ENCODE measurements at places on chromosomes 11 and 22.

DNA sequence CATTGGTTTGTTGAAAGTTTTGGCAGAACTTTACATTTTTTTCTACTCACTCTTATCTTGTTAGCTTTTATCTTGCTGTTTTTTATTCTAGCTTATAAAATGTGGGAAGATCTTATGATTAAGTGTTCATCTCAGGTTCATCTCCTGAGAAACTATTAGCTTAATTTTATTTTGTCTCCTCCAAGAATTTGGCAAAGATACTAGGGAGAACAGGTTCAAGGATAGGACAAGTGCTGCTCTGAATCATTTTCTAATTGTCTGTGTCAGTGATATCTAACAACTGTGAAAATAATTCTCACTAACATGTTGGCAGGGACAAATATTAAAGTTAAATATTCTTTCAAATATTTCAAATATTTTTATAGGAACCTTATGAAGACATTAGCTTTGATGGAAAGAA is 38.2 kb upstream of the FSHB start:
- no peak for DNase-seq

GRCh38 chr22:48594757-48595510 is 1232.7 kb downstream of the BRD1 start:
- DNase-seq, result no peak

DNA sequence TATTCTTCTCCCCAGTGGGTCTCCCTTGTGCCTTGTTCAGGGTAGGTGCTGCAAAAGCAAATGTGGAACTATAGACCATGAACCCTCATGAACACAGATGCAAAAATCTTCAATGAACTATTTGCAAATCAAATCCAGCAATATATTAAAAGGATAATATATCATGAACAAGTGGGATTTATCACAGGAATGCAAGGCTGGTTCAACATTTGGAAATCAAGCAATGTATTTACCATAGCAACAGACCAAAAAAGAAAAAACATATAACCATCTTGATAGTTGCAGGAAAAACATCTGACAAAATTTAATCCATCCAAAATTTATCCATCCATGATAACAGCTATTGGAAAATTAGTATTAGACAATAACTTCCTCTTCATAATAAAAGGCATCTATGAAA is 11.4 kb upstream of the OSBPL5 start:
- DNase-seq, result no peak

GRCh38 chr11:66910669-66911068 is 47.5 kb downstream of the PC start:
- no peak for DNase-seq

- no peak for DNase-seq
Observed at GRCh38 chr22:49513358-49513851, 314.3 kb downstream of the BRD1 start.

- no peak for DNase-seq
Observed at GRCh38 chr11:10824888-10825287, 16.2 kb upstream of the EIF4G2 start.

GRCh38 chr11:110434952-110435779 is 5.4 kb downstream of the FDX1 start:
- no peak for DNase-seq

- DNase-seq, result no peak
Observed at GRCh38 chr11:76280151-76280881, 74.0 kb upstream of the WNT11 start.

DNA sequence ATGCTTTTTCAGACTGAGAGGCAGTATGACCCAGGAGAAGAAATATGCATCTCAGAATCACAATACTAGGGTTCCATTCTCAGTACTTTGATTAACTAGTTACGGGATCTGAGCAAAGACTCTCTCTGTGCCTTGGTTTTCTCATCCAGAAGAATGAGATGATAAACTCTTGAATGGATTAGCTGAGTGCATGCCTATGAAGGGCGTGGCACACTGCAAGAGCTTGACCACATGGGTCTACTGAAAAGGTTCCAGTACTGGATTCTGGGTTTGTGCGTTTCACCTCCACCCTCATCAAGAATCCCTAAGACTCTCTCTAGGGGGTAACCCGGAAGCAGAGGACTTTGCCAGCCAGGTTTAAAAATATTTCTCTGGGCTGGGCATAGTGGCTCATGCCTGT is 25.6 kb downstream of the PGA5 start:
- no peak for DNase-seq

DNA sequence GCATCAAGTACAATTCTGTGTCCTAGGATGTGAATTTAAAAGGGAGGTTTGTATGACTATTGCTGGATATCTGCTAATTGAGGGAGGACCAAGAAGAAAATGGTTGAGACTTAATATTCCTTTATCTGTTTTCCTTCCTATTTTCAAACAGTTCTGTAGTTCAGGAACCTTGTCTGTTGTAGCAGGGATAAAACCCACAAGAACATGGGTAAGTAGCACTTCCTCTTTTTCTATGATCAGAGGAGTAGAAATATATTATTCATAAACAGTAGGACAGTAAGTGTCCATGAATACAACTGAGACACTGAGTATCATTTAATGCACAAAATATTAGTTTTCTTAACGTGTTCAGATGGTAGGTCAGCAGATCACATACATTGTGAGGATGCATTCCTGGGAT is 7.6 kb downstream of the MS4A3 start:
- DNase-seq, result no peak

GRCh38 chr11:64794526-64794925 is 8.5 kb downstream of the MAP4K2 start:
- DNase-seq, result no peak

GRCh38 chr22:46900549-46900948 is 138.1 kb downstream of the TBC1D22A start:
- no peak for DNase-seq

DNA sequence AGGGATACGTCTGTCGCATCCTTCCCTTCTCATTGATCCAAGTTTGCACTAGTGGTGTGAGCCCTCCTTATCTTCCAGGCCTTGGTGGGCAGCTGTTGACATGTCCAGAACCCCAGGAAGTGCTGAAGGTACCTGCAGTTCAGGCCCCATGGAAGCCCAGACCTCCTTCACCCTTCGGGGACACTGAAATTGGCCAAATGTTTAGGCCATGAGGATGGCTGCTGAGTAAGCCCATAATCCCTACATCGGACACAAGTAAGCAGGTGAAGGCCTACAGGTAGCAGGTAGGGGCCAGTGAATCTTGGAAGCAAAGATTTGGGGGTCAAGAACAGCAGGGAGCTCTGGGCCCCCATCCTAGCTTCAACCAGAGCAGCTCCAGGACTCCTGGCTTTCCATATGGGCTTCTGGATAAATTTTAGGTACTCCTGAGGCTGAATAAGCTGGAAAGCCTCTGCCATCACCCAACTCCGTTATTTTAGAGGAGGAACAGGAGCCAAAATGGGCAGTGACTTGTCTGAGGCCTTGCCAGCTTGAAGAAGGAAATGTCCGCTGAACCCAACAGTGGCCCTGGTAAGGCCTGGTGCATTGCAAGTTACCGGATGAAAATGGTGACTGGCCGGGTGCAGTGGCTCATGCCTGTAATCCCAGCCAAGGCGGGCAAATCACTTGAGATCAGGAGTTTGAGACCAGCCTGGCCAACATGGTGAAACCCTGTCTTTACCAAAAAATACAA is 45.2 kb downstream of the MORC2 start:
- DNase-seq, result no peak

- DNase-seq, result peak; percentile 51
Observed at GRCh38 chr11:44943118-44943517, 7.6 kb downstream of the TP53I11 start.

GRCh38 chr22:46113110-46113909 is 37.0 kb upstream of the PPARA start:
- no peak for DNase-seq

GRCh38 chr11:134838708-134839107 is 426.7 kb upstream of the B3GAT1 start:
- no peak for DNase-seq

DNA sequence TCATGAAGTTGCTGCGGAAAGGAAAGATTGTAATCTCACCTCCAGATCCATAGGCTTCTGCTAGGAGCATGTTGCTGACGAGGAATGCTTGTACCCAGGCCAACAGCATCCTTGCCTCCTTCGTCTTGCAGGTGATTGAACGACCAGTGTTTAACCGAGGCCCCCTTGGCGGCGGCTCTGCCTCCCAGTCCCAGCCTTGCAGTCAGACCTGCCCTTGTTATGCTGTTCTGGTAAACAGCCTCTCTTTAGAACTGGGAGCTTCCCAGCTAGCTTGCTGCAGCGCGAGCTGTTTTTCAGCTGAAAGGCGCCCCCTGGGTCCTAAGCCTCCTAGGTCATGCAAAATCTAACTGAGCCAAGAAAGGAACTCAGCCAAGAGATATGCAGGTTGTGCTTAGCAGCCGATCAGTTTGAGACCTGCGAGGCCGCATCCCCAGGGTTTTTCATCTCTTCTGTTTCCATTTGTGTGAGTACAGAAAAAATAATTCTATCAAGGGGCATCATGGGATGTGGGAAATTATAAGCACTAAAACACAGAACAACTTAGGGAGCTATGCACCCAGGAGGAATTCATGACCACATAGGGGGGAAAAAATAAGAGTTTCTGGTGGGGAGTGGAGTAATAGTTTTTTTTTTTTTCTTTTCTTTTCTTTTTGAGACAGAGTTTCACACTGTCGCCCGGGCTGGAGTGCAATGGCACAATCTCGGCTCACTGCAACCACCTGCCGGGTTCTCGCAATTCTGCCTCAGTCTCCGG is at the start of gene PIK3IP1:
TSS of gene PIK3IP1 (minus strand) at position 253 of the 754 bp plus-strand sequence. CDS start at position 109, 144 bp downstream.
- DNase-seq, result peak; percentile 71

GRCh38 chr11:113773092-113773415 is 438 bp downstream of the ZW10 start:
- no peak for DNase-seq

GRCh38 chr11:70060611-70061293 is 17.4 kb upstream of the ANO1 start:
- no peak for DNase-seq

- DNase-seq, result no peak
Observed at GRCh38 chr11:45031912-45032519, 81.3 kb upstream of the TP53I11 start.

GRCh38 chr11:123494195-123495050 is 64.4 kb downstream of the GRAMD1B start:
- DNase-seq, result no peak

GRCh38 chr11:27904358-27905055 is 203.4 kb downstream of the KIF18A start:
- DNase-seq, result no peak

GRCh38 chr11:87572881-87573280 is 535.1 kb downstream of the TMEM135 start:
- DNase-seq, result no peak

- DNase-seq, result no peak
Observed at GRCh38 chr11:110832539-110832938, 120.3 kb upstream of the ARHGAP20 start.

DNA sequence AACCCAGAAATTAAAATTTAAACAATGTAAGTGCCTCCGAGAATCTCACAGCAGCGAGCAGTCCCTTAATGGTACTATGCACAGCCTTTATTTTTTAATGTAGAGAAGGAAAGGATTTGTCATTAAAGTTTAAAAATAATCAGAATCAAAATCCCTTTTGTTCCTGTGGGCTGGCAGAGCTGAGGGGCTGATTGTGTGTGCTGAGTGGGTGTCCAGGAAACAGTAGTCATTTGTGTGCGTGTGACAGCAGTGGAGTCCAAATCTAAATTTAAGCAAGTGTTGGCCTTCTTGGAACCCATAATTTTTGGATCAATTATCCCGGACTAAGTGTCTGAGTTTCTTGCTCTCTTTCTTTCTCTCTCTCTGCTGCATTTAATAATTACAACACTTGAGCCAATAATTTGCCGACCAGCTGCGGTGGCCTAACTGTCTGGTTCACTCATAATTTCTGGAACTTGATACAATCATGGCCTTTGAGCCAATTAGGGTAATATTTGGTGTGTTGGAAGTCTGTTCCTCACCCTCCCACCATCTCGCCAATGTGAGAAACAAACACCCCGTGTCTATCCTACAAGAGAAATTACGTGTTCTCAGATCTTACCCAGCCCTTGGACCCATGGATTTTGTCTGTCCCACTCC is 528.0 kb downstream of the SOX6 start:
- no peak for DNase-seq

DNA sequence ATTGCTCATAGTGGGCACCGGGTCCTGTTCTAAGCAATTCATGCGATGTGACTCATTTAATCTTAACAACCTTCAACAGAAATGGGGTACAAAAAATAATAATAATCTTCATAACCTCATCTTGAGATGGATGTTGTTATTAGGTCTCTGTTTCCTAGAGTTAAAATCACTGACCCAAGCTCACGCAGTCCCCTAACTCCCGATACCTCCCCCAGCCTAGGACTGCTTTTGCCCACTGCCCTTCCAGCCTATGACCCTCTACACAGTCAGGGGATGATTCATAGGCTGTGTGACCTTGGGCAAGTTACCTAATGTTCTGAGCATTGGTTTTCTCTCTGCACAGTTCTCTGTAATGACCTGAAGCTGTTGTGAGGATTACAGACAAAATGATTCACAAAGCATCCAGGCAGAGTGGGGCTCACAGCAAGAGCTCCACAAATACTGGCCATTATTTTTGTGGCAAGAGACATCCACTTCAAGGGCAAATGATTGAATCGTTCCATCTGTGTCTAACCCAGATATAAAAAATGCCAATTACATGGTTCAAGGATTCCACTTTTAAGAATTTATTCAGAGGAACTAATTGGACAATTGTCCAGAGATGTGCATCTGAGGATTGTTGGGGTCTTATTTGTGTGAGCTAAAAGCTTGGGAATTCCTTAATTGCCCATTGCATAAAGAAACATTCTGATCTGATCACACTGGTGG is 20.0 kb downstream of the MTFP1 start:
- DNase-seq, result no peak

GRCh38 chr11:304915-305843 is 2.4 kb upstream of the IFITM2 start:
- DNase-seq, result no peak

- DNase-seq, result no peak
Observed at GRCh38 chr11:8320076-8320475, 56.4 kb upstream of the LMO1 start.

- DNase-seq, result no peak
Observed at GRCh38 chr11:99814021-99814420, 793.3 kb downstream of the CNTN5 start.

- DNase-seq, result no peak
Observed at GRCh38 chr11:69832561-69833413, 13.6 kb upstream of the FGF3 start.

DNA sequence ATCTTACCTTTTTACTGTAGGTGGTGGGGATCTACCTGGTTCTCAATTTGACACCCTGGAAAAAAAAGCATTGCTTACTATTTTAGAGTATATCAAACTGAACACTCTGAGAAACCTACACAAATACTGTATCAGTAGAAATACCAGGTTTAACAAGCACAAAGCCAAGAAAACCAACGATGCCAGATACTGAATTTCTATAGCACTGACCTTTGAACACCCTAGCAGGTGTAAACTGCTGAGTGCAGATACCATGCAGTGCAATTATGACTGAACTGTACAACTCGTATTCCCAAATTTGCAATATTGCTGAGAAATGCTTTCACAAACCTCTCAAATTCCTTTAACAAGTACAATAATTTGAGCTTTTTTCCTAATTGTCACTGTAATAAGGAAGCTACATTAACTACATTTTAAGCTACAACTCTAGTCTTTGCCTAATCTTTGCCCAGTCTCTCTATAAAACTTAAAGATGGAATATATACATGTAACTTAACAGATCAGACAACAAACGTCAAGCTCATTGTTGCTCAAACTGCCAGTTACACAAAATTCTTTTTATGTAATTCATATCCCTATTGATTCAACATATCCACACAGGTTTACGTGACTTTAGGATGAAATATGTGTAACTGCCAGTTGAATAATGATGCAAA is 8.9 kb downstream of the TAF1D start:
- DNase-seq, result no peak
